ENCODE measurements at places on chromosomes 13 and 19. TPM values are rescaled to one million over a fixed set of nuclear protein-coding genes. Genes with fewer than 3 reads are reported as not detected.

Gene SIGLEC12
- not detected for total RNA-seq

Gene ZNF562
- total RNA-seq = 23.7 TPM

Gene OR10H1
- not detected for total RNA-seq

Gene B3GNT3
- total RNA-seq = 2.8 TPM

Gene MBD3L1
- not detected for total RNA-seq

Gene TEX26
- total RNA-seq = not detected

Gene GPI
- 381 TPM for total RNA-seq

Gene F10
- total RNA-seq = 34.3 TPM

Gene CCDC8
- total RNA-seq = 0.18 TPM

Gene SHISA7
- total RNA-seq = not detected

Gene FFAR1
- total RNA-seq = not detected

Gene TGDS
- 22.0 TPM for total RNA-seq

Gene SPTBN4
- 0.82 TPM for total RNA-seq

Gene HMGB1
- total RNA-seq = 598 TPM

Gene ANKRD27
- total RNA-seq = 54.3 TPM

Gene TCF3
- total RNA-seq = 162 TPM

Gene NLRP5
- total RNA-seq = not detected

Gene ATP4B
- not detected for total RNA-seq

Gene ZNF790
- total RNA-seq = 0.20 TPM

Gene TMPRSS9
- total RNA-seq = 0.66 TPM

Gene KLK10
- not detected for total RNA-seq

Gene ZNF541
- total RNA-seq = not detected

Gene F2RL3
- not detected for total RNA-seq

Gene PCSK4
- total RNA-seq = 9.8 TPM

Gene SPIB
- total RNA-seq = 0.51 TPM

Gene ZNF616
- 7.1 TPM for total RNA-seq

Gene NAPSA
- total RNA-seq = 1.6 TPM

Gene TMEM59L
- total RNA-seq = not detected

Gene KIRREL2
- not detected for total RNA-seq

Gene PEG3
- not detected for total RNA-seq

Gene MATK
- 0.72 TPM for total RNA-seq

Gene ZNF554
- 3.6 TPM for total RNA-seq

Gene ZSCAN1
- not detected for total RNA-seq

Gene CGB2
- total RNA-seq = not detected

Gene LGALS14
- total RNA-seq = 2.4 TPM

Gene KXD1
- 77.5 TPM for total RNA-seq

Gene RGL3
- total RNA-seq = 58.8 TPM

Gene SIX5
- total RNA-seq = 23.7 TPM
